ENCODE measurements at places on chromosomes 3 and 15. TPM values are rescaled to one million over a fixed set of nuclear protein-coding genes. Genes with fewer than 3 reads are reported as not detected.

ZNF385D gene
- total RNA-seq = 7.4 TPM

ADCY5 gene
- 134 TPM for total RNA-seq

LYZL4 gene
- not detected for total RNA-seq

MME gene
- total RNA-seq = 52.6 TPM

GRCh38 chr3:45365060-45365459, 23.3 kb upstream of the LARS2 start:
- DNase-seq = no peak

DNA sequence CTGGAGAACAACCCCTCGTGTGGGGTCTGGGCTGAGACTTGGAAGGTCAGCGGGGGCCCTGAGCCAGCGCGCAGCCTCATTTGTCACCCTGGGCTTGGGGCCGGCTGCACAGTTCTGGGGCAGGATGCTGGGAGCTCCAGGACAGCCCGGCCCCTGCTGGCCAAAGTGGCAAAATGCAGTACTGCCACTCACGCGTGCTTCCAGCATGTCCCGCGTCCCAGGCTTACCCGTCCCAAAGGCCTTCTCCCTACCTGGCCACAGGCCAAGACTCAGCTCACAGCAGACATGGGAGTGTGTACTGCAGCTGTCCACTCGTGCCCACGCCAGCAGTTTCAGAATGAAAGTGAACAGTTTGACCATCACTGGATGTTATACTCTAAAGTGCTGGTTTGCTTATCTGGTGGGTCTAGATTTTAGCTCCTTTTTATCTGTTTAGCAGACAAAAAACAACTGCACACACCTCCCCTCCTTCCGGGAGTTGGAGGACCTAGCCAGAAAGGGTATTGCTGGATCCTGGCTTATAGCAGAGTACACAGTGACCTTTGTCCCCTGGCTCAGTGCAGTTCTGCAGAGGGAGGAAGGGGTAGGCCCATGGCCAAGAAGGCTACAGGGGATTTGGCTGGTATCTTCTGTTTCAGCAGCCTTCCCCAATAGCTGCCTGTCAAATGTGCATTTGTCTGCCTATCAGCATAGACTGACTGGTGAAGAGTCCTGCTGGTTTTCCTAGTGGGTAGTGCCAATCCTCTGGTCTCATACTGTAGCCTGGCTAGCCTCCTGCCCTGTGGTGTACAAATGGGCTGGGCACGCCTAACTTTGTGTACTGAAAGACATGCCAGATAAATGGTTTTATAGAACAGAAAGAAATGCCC, 23.2 kb upstream of the IP6K2 start:
- DNase-seq = peak; percentile 93

Data from left cardiac atrium (tissue), 4 donors.